ENCODE measurements at places on chromosomes 1 and 21.

DNA sequence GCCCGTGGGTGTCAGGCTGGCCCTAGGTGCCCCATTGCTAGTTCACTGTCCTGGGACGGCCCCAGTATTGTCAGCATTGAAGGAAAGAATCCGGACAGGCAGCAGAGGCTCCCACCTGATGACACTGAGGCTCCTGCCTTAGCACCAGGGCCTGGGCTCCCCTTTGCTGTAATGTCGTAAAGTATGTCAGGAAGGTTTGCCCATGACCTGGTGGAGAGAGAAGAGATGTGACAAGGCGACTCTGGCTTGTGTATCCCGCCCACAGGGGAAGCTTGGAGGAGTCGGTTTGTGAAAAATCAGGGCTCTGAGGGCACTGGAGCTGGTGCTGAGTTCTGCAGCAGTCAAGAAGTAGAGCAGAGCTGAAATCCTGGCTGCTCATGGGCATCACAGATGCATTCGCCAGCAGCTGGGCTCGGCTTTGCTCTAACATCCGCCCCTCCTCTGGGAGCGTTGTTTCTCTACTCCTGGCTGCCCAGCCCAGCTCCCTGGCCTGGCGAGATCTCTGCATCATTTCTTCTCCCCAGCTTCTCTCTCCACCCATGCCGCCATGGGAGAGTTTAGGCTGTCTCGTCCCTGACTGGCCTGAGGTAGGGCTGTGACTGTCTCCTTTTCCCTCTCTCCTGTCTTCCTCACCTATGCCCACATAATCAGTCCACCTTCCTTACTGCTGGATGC, 74.1 kb downstream of the ADARB1 start:
- no peak for DNase-seq

GRCh38 chr21:30482130-30482529, 2.0 kb upstream of the KRTAP19-1 start:
- DNase-seq: no peak

GRCh38 chr1:30991862-30992606, 73.5 kb downstream of the PUM1 start:
- DNase-seq: no peak

DNA sequence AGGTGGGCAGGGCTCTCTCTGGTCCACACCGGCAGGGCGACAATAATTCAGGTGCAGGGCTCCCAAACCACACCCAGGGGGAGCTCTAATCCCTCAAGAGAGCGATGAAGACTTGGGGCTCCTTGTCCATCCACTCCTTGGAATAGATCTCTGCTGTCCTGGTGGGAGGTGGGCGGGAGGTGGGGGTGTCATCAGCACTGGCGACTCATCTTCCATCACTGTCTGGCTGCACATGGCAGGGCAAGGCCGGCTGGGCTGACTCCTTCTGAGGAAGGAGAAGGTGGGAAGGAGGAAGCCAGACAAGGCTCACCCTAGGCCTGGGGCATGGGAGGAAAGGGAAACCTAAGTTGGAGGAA, 29.3 kb downstream of the TNNT2 start:
- no peak for DNase-seq

GRCh38 chr1:150259758-150260669, 2.4 kb downstream of the CA14 start:
- no peak for DNase-seq

DNA sequence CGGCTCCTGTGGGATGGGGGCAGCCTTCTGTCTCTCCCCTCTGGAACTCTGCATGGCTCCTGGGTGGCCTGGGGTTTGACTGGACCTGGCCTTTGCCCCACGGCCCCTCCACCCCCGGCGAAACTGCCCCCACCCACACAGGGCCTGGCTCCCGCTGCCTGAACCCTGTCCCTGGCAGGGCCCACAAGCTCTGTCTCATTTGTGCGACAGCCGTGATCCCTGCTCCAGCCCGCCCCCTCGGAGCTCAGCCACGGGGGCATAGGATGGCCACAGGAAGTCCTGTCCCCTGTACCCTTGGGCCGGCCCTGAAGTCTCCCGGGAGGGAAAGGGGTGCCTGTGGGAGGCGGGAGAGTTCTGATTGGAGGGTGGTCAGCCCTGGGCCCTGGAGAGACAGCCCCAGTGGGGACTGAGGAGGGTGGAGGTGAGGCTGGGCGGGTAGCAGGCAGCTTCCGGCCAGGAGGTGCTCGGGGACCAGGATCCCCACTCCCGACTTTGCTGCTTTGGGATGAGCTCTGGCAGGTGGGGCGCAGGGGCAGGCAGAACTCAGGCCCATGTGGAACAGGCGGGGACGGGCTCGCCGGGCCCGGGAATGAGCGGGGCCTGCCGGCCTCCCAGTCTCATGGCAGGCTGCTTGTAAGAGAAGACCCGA, 45.1 kb downstream of the SLX9 start:
- DNase-seq: no peak

DNA sequence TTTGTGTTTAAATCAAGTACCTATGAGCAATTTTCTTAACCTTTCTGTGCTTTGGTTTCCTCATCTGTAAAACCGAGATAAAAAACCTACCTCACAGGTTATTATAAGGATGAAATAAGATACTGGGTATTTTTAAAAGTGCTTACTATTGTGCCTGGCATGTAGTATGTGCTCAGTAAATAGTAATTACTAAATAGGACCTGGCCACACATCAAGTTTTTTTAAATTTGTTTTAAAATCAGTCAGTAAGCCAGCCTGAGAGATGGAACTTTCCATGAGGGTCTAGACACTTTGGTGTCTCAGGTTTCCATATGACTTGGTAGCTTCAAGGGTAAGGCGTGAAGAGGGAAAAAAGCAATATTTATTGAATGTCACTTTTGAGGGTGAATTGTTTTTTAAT, 7.0 kb upstream of the ATF3 start:
- DNase-seq: no peak

DNA sequence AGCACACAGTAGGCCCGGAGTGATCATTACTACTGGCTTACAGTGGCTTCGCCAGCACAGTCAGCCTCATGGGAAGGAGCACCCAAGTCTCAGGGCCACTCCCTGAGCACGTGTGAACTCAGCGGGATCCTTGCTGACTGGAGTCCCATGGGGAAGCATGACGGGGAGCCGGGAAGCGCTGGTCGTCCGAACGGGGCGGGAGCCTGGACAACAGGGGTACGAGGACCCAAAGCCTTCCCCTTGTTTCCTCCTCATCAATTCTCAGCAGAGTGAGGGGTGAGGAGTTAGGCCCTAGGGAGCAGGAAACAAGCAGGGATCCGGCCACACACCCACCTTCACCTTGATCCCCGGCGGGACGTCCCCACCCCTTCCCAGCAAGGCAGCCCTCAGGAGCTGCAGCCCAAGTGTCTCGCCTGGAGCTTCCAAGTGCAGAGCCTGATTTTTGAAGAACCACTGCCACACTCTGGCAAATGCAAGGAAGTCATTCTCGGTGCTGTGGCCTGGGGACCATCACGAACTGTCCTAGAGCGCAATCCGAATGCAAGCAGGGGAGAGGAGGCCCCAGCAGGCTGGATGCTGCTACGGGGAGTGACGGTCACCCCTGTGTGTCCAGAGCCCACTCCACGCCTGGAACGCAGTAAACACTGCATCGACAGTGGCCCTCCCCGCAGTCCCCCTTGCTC, 35.5 kb downstream of the TOMM20 start:
- no peak for DNase-seq

DNA sequence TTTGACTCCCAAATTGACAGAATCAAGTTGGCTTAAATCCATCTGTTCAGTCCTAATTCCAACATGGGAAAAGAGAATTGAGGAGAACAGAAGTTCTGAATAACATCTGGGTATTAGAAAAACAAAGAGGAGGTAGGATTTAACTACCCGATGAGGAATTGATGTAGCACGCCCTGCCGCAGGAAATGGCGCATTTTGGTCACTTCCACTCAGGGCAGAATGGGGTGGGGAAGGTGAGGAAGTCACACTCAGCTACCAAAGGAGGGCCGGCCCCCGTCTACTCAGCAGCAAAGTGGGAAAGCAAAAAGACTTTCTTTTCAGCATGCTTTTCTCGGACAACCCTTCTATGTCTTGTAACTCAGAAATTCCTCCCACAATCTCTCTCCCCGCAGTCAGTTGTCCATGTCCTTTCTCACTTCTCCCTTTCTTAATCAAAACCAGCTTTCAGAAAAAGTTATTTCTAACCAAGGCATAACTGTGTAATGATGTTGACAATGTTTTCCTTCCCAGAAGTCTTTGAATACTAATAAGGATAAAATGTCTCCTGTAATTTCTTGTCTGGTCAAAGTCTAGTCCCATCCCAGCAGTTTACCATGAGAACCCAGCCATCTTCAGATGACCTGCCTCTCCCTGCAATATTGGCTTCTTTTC, 60.5 kb upstream of the SIPA1L2 start:
- no peak for DNase-seq

GRCh38 chr1:214583824-214584554, 19.0 kb upstream of the CENPF start:
- no peak for DNase-seq

GRCh38 chr1:207032528-207033017, at the start of gene C1orf116:
C1orf116 (minus strand) TSS chr1:207032756; CDS start chr1:207027598, 5,158 bp downstream.
- DNase-seq: no peak

DNA sequence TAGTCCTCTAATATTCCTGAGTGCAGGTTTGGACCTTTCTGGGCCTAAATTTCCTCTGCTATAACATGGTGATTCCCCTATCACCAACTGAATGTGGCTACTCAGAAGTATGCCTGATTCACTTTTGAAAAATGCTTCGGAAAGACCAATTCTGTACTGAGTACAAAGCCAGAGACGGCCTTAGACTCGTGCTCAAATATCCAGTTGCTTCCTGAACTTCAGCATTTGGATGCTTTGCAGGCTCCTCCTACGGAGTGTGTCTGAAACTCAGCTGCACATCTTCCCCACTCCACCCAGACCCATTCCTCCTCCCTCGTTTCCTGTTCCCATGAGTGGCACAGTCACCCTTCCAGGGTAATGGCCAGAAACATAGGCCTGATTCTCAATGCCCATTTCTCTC, 98.4 kb upstream of the GADD45A start:
- DNase-seq: no peak

GRCh38 chr1:85062425-85063026, 14.2 kb upstream of the MCOLN3 start:
- DNase-seq: no peak

- DNase-seq: no peak
Measured at GRCh38 chr1:208683141-208683540, 439.0 kb upstream of the PLXNA2 start.

DNA sequence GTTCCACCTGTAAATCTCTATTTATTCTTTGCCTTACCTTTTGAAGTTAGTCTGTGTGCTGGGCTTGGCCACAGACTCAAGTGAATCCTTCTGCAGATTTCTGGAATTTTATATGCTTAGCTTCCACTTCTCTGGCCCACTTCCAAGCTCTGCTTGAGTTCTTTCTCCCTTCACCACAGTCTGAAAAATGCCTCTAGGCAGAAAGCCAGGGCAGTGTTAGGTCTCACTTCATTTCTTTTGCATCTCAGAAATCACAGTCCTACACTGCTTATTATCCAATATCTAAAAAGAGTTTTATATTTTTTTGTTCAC, 48.9 kb downstream of the INKA2 start:
- DNase-seq: no peak

DNA sequence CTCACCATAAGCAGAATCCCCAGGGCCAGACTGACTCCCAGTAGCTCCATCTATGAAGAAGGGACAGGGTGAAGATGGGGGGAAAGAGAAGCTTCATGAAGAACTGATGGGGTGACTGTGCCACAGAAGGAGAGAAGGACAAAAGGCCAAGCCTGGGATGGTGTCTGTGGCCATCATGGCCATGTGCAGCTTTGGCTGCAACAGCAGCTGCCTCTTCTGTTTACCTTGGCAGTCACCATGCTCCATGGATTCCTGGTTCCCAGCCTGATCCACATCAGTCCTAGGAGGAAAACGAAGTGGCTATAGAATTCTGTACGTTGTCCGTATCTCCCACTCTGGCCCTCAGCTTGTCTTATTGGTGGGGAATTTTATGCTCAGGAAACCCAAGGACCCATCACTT, 12.0 kb downstream of the SEMA6C start:
- no peak for DNase-seq

DNA sequence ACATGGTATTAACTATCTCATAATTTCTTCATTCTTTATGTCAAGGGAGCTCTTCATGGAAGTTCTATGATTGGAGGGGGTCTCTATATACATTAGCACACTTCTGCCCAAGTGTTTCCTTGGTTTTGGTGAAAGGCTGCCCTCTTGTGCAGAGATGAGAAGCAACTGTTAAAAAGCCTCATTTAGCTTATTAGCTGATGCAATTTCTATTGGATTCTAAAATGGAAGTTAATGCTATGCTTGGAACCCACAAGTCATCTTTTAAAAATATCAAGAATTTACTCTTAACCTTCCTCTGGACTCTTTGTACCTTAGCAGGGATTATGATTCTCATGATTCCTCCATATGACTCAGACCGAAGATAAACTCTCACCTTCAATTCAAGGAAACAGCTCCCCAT, 328.9 kb downstream of the PTBP2 start:
- DNase-seq: no peak

DNA sequence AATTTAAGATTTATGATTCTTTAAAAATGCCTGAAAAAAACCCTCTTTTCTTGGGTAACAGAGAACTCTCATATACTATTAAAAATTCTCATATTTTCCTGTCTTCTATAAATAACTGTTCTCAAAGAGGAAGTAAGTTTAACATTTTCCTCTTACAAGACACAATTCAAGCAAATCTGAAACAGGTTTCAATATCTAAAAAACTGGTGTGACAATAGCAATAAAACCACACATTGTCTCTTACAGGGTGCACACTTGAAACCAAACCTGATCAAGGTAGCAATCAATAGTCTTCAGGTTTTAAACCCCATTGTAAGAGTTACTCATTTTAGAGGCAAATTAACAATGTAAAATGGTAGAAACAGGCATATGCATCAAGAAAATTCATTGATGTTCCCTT, 28.0 kb downstream of the FUBP1 start:
- no peak for DNase-seq

GRCh38 chr1:39892601-39893595, 8.8 kb downstream of the MYCL start:
- no peak for DNase-seq

- DNase-seq: no peak
Measured at GRCh38 chr1:210800756-210801155, 333.2 kb downstream of the KCNH1 start.

Measured in stimulated activated CD8-positive, alpha-beta memory T cell treated with anti-CD3 and anti-CD28 coated beads, Interleukin-15, amount 100 ng/mL, for 4 hours (primary cell).